ENCODE measurements at places on chromosomes 2 and 18.

DNA sequence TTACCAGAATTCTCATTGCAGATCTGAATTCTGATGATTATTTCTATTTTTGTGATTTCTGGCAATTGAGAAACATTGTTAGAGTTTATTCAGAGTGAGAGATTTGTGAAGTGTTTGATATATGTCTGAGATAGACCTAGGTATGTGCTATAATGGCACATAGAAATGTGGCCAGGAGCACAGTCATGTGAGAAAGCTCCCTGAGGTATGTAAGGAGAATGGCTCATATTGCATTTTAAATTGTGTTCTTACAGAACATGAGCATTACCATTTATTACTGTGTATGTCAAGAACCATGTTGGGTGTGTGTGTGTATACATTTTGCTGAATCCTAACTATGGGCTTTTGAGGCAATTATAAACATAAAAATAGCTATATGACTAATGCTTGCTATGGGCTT is 101.2 kb downstream of the RAPGEF4 start:
- DNase-seq, result no peak

- no peak for DNase-seq
Measured at GRCh38 chr2:201256082-201256481, 4.3 kb upstream of the CASP8 start.

DNA sequence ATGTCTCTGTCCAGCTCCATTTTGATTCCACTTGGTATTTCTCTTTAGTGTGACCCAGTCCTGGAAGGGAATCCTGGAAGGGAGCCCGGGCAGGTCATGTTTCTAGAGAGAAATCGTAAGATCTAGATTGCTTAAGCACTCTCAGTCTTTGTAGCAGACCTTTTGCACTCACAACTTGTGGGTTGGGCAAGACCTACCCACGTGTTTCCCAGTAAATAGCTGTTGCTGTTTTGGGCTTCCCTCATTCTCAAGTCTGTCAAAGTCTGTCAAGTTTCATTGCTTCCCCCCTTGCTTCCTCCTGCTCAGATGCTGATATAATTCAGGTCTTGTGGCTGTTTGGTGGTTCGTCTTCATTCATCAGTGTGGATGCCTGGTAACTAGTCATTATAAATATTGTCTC is 17.4 kb upstream of the NEMP2 start:
- no peak for DNase-seq

- no peak for DNase-seq
Measured at GRCh38 chr2:10452312-10452711, 4.2 kb upstream of the ODC1 start.

GRCh38 chr2:42057902-42058450 is 10.2 kb downstream of the PKDCC start:
- DNase-seq, result no peak

- DNase-seq, result no peak
Measured at GRCh38 chr2:16700551-16701259, 35.1 kb upstream of the CYRIA start.

GRCh38 chr2:47521666-47522285 is 118.8 kb downstream of the MSH2 start:
- DNase-seq, result no peak

GRCh38 chr2:169849710-169850109 is 22.5 kb downstream of the UBR3 start:
- DNase-seq, result no peak

DNA sequence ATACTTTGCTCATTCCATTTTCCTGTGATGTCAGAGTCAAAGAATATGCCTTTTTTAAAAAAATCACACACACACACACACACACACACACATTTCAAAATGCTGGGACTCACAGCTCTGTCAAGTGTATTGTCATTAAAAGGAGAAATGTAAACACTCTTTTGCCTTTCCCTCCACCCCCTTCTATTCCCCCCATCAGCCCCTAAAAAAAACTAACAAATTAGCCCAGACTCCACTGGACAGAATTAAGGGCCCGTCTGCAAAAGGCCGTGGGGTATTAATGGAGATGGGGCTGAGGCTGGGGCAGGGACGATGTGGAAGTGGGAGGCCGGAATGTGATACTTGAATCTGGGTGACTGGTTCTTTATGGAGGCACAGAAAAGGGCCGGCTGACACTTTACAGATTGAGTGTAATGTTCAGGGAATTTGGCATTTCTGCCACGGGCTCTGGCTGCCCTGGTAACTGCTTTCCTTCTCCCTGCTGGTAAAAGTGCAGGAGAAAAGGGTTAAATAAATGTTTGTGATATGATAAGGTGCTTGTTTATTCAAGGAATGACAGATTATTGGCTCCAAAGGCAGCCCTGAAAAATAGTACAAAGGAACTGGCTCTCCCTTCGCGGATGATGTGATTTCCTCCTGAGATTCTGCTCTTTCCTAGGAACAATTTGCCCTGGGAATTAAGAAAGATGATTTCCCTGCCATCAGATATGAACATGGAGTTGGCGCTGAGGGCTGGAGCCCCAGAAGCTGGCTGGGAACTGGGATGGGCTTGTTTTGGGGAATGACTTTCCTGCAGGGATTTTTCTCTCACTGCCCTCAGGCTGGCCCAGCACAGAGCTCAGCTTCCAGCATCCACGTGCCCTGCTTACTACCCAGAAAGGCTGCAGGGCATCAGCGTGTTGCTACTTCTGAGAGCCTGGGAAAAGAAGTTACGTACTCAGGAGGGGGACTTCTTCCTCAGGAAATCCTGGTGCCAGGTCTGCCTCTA is 52.8 kb upstream of the CTAGE1 start:
- no peak for DNase-seq

- DNase-seq, result no peak
Measured at GRCh38 chr2:69165091-69165880, 152.3 kb downstream of the ANTXR1 start.

GRCh38 chr2:46521215-46521683 is 41.9 kb downstream of the TMEM247 start:
- DNase-seq, result no peak

- no peak for DNase-seq
Measured at GRCh38 chr2:121376535-121377250, 91.7 kb upstream of the TFCP2L1 start.

GRCh38 chr2:70133491-70134322 is 46.4 kb downstream of the PCBP1 start:
- no peak for DNase-seq

DNA sequence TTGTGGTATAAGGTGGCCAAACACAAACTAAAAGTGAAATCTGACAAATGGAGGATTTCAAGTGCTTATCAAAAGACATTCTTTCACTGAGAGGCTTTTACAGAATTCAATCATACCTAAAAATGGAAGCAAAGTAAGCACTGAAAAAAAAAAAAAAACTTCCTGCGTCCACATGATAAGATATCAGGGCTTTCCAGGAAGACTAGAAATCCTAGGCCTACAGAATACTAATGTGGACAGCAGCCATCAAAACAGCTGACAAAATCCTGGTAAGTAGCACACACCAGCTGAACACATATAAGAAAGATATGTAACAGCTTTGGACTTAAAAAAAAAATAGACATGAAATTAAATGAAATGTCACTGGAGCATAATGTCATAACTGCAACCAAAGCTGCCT is 178.2 kb downstream of the SUCLG1 start:
- DNase-seq, result no peak

GRCh38 chr2:209911486-209911885 is 91.0 kb upstream of the RPE start:
- DNase-seq, result no peak

GRCh38 chr2:38121481-38121880 is 45.5 kb upstream of the CYP1B1 start:
- no peak for DNase-seq

- DNase-seq, result no peak
Measured at GRCh38 chr2:23658466-23658942, 268.4 kb downstream of the ATAD2B start.

DNA sequence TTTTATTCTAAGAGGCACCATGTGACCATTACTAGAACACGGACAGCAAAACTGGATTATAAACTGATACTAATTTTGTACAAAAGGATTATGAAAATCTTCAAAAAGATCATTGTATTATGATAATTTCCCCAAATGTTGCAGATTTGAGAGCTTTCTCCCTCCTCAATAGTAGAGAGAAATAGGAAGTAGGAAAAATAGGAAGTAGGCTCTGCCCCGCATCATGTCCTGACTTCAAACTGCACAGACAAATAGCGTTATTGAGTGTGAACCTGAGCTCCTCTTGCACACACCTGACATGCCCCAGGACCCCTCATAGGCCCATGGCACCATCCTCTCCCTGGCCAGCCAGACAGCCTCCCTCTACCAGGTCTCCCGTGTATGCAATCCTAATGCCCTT is 25.4 kb downstream of the CHRNA1 start:
- DNase-seq, result no peak

DNA sequence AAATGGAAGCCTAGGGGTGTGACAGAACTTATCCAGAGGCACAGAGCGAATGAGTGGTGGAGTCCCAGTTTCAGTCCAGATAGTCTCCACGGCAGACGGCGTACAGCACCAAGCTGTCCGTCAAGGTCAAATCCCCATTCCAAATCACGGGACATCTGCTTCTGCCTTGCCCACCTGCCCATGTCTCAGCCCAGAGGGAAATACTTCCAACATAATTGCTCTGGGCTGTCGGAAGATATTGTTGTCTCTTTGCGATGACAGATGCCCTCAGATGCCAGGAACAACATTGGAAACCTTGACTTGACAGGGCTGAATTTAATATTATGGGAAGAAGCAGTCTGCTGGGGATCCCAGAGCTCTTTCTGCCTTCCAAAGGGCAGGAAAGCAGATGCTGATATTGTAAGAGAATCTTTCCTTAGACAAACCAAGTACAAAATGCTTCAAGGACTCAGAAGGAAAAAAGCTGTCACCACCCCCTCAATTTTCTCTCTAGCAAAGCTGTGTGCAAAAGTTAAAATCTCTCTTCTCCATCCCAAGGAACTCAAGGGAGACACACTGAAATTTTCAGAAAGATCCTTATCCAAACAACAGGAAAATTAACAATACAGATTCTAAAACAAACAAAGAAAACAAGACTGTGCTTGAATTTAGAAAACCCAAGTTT is 364.0 kb downstream of the LRATD1 start:
- DNase-seq, result no peak

GRCh38 chr2:2914252-2914651 is 463.4 kb downstream of the EIPR1 start:
- DNase-seq, result no peak

GRCh38 chr2:40321016-40321623 is 130.8 kb downstream of the SLC8A1 start:
- no peak for DNase-seq

- DNase-seq, result no peak
Measured at GRCh38 chr2:104384961-104385360, 469.0 kb upstream of the POU3F3 start.

DNA sequence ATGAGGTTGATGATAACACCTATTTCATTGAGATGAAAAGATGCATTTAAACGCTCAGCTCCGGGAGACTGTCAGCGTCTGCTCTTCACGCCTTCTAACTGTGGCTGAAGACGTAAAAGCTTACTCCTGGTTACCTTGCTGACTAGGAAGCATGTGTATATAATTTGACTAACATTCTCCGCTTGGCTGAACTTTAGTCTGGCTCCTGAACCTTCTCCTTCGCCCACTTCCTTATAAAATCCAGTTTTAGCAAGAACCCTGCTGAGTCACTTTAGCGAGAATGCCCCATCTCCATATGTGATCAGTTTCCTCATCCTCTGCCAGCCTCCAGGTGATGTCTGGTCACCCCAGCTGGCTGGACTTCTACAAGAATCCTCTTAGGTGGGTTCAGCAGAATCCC is 12.7 kb upstream of the CREG2 start:
- no peak for DNase-seq

DNA sequence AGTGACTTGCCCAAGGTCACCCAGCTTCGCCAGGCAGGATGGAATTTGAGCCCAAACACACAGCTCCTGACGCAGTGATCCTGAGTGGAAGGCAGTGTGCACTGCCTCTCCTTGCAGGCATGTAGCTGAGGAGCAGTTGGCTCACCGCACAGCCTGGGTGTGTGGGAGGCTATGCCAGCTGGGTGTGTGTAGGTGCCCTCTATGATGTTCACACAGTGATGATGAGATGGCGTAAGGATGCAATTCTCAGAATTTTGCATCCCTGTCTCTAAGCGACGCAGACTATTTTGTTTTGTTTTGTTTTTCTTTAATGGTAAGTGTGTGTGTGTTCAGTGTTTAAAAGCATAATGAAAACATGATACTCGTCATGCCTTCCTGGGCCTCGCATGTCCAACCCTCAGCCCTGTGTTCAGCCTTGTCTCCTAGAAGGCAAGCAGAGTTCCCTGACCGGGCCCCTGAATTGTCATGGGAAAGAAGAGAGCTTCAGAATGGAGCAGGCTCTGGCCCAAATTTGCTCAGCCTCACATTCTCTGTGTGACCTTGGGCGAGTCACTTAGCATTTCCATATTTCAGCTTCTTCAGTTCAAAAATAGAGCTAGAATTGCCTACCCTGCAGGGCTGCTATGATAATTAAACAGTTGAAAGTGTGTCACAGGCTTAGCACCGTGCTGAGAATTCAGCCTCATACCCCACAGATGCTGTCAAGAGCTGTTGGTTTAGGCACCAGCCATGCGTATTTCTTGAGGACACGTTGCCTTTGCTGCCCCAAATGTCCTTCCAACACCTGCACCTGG is 603.6 kb upstream of the RAB6C start:
- no peak for DNase-seq

DNA sequence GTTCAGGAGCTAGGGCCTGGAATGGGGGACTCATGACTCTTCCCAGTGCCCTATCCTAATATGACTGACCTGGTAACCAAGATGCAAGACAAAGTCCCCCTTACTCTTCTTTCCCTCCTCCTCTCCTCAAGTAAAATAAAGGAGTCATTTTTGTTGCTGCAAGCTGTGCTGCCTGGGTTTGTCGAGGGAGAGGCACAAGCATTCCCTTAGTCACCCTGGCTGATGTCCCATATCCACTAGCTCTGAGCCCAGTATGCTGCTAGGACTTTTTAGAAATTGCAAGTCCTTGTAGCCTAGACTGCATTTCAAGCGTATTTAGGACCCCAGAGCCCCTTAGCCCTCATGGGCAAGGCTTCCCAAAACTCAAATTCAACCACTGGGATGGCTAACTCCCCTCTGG is 338.5 kb upstream of the SETBP1 start:
- DNase-seq, result no peak

DNA sequence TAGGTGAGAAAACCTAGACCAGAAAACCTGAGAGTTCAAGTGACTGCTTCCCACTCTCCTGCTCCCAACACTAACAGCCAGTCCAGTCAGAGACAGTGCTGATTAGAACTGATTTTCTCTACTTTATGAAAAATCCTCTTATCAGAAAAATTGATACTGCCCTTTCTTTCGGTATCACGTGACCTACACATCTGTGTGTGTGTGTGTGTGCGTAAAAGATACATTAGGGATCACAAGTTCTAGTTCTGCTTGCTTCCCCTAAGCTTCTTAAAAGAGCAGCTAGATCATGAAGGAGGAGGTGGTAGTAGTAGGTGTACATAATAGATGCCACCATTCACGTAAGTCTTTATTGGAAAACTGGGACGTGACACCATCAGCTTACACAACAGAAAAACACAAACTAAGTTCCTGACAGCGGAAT is 1.5 kb downstream of the ARL5A start:
- no peak for DNase-seq

- no peak for DNase-seq
Measured at GRCh38 chr2:235866373-235866772, 301.8 kb downstream of the GBX2 start.

DNA sequence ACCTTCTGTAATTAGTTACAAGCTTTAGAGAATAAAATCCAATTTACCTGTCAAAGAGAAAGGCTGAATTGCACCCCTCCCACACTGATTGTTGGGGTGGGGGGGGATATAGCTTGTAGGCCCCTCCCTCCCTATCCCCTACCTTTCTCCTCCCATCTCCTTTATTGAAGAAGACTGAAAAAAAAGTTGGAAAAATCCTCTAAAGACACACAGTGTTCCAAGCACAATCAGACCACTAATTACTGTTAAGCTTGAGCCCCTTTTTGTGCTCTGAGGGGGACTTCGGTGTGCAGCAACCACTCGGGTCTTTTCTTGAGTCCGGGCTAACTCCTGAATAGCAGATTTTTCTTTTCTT is 43.0 kb upstream of the FZD5 start:
- no peak for DNase-seq
